Left cardiac atrium (tissue), 4 donors: ENCODE measurements at places on chromosomes 16 and 17. TPM values are rescaled to one million over a fixed set of nuclear protein-coding genes. Genes with fewer than 3 reads are reported as not detected.

The WBP2 gene
- total RNA-seq: 122 TPM

The CAVIN1 gene
- total RNA-seq: 258 TPM

The ADORA2B gene
- 1.0 TPM for total RNA-seq

The BPTF gene
- total RNA-seq: 85.2 TPM

The CHD9 gene
- total RNA-seq: 44.2 TPM

The WFDC1 gene
- 1.9 TPM for total RNA-seq

The BEAN1 gene
- total RNA-seq: 1.2 TPM

The BAIAP2 gene
- 32.8 TPM for total RNA-seq

The C16orf96 gene
- not detected for total RNA-seq

DNA sequence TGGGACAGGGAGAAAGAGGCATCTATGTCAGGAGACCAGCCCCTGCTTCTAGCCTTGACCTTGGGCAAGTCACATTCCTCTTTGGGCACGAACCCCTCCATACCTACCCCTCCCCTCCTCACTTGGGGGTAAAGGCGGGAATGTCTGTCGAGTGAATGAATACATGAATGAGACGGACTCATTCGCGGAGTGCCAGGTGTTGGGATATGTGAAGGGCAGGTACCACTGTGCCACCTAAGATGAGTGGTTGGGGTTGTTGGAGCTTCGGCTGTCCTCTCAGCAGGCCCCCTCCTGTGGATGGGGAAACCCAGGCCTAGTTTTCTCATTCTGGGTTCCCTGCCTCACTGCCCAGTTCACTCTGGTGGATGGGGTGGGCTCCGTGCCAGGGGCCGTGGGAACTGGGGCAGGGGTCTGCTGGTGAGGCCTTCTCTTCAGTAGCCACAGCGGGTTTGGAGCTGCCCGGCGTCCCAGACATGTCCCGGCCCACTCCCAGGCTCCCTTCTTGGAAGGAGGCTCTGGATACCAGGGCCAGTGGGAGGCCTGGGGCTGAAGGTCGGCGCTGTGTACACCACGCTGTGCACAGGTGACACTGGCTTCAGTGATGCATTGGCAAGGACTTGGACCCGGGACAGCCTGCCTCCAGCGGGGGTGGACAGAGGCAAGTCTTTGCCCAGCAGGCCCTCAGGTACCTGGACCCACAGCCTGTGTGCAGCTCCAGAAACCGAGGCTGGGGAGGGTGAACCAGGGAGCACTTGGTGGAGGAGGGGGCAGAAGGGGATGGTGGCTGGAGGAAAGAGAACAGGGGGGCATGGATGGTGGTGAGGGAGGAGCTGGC is 5.6 kb downstream of the GLIS2 start:
- no peak for DNase-seq

DNA sequence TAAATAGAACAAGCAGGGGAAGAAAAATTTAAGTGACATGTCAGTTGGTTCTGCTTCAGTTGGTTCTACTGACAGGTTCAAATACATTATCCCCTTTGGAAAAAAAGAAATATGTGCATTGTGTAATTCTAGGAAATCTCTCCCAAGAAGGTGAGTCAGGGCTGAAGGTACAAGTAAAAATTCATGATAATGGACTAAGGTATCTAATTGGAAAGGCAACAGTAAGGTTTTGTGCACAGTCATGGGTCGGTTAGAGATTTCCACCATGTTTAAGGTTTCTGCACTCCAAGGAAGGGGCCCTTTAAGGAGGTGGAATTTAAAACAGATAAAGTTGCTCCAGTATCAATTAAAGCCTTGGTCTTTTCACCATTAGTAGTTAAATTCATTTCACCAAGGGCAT is 17.9 kb upstream of the B4GALNT2 start:
- no peak for DNase-seq

- no peak for DNase-seq
Measured at GRCh38 chr16:81517629-81518438, 73.2 kb downstream of the CMIP start.

GRCh38 chr17:40480501-40481003 is 20.9 kb downstream of the TNS4 start:
- DNase-seq: peak; percentile 68

DNA sequence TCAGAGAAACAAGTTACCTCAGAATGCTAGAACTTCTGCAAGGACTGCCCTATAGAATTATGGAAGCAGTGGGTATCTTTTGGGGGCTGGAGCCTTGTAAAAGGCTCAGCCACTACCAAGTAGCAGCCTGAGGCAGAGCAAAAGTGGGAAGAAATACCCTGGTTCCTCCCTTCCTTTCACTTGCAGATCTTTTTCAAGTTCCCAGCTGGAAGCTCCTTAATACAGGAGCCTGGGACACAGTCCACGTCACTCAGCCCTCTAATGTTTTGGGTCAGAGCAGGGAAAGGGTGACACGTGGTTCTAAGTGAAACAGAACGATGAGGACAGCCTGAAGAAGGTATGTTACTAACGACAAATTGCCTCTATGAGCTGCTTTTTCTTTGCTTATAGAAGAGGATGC is 93.1 kb downstream of the CNTNAP4 start:
- no peak for DNase-seq

DNA sequence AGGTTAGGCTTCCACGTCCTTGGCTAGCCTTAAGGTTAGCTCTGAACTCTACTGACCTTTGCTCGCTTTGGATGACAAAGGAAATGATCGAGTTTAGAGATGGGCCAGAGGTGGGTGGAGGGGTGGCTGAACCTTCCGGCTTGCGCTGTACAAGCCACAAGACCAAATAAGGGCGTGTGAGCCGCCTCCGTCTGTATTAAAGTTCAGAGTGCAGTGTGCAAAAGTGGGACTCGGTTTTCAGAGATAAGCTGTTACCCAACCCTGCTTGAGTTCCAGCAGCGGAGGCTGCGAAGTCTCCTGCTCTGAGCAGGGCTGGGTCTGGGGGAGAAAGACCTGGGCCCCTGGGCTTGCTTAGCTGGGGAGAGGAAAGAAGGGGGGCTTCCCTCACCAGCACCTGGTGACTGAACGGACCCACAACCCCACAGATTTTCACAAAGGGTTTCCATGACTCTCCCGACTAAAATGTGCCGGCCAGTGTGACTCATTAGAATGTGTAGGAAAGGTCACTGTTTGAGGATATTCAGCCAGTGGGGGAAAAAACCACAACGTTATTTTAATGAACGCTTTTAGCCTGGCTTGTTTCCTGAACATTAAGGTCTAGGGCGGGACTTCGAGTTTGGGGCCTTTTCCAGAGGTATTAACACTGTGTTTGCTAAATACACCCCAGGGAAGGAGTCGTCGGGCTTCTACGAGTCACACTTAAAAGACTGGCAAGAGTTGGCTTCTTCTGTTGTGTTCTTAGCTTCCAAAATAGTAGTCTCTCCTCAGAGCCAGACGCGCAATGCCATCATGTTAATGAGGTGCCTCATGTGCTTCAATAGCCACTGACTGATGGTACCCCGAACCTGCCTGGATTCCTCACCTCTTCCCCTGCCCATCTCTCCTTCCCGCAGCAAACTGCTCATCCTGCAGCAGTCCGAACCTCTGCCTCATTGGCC is 67.0 kb downstream of the CENPV start:
- peak; percentile 90 for DNase-seq

GRCh38 chr17:47889734-47890529 is 6.1 kb upstream of the SP2 start:
- peak; percentile 90 for DNase-seq

- DNase-seq: peak; percentile 93
Measured at GRCh38 chr17:2303204-2304188, at the start of the genes SMG6 and SRR. Gene SMG6, minus strand, starts transcription at chr17:2303785. Its CDS starts 65 bp downstream, at chr17:2303720. Gene SRR, plus strand, starts transcription at chr17:2303950. Its CDS starts 11,611 bp downstream, at chr17:2315561.

DNA sequence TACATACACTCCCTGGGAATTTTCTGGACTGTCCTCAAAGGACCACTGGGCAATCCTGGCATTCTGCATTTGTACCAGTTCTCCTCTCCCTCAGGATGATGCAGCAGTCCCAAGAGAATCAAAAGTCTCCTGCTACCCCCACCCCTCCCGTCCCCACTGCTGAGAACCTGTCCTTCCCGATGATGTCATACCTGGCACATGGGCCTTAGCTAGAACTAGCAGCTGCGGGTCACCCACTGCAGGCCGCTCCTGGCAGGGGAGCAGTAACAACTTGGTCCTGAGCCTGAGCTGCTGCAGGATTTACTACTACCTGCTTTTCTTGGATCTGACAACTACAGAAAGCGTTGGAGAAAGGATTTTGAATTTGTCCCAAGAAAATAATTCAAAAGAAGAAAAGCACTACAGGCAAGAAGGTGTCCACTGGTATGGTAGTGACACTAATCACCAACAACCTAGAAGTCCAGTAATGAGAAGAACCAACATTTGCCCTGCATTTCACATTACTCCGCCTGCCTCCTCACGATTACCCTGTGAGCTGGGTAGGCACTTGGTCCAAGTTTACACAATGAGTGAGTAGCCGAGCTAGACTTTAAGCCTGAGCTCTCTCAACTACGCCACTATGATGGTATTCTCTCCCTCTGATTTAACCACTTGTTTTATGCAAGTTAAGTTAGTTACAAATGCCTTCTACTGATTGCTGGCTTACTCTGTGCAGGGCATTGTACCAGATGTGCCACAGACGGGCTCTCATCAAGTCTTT is 55.3 kb upstream of the ETV4 start:
- peak; percentile 59 for DNase-seq
